ENCODE measurements at places on chromosomes 5 and 9. TPM values are rescaled to one million over a fixed set of nuclear protein-coding genes. Genes with fewer than 3 reads are reported as not detected.

Gene SPATA31D4
- total RNA-seq: not detected

Gene CEL
- 3.8 TPM for total RNA-seq

Gene SOX30
- total RNA-seq: not detected

Gene ECM2
- total RNA-seq: 1.8 TPM

Gene PCDHA11
- total RNA-seq: not detected

Gene NOXA1
- 2.1 TPM for total RNA-seq

Data from esophagus squamous epithelium (tissue), 5 donors.